DMS79 (cell line): ENCODE measurements at places on chromosomes 4 and X.

GRCh38 chr4:6772223-6772928 lies 10.2 kb upstream of the KIAA0232 start:
- no peak for DNase-seq

- no peak for DNase-seq
Observed at GRCh38 chrX:23003116-23003515, 3.4 kb downstream of the DDX53 start.

GRCh38 chr4:15479089-15479912 lies 9.6 kb downstream of the CC2D2A start:
- peak; percentile 63 for DNase-seq

DNA sequence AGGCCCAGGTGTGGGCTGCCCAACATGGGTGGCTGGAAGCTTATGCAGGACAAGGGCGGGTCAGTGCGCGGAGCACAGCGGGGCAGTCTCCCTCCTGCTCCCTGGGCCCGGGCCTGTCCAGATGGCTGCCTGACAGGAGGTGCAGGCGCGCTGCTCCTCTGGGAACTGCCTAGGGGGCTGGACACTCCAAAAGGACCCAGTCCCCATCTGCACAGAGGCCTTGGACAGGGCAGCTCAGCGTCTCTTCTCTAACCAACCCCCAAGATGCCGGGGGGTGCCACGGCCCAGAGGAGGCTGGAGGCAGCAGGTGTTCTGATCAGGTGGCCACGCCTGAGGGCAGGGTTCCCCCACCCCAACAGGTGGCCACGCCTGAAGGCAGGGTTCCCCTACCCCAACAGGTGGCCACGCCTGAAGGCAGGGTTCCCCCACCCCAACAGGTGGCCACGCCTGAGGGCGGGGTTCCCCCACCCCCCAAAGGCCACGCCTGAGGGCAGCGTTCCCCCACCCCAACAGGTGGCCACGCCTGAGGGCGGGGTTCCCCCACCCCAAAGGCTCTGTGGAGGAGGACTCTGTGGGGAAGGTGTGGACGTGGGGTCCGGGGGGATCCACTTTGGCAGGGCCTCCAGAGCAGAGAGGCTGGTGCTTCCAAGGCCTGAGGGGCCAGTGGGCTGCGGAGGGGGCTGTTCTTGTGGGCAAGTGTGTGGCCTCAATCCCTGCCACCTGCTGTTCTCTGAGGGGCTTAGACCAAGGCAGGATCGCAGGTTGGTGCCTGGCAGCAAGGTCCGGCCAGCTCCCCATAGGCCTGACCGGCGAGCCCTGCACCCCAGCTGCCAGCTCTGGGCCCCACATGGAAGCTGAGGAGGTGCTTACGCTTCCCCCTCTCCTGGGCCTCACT lies 36.1 kb downstream of the CPLX1 start:
- no peak for DNase-seq

GRCh38 chr4:76550966-76551780 lies 116.1 kb downstream of the SHROOM3 start:
- DNase-seq = no peak

DNA sequence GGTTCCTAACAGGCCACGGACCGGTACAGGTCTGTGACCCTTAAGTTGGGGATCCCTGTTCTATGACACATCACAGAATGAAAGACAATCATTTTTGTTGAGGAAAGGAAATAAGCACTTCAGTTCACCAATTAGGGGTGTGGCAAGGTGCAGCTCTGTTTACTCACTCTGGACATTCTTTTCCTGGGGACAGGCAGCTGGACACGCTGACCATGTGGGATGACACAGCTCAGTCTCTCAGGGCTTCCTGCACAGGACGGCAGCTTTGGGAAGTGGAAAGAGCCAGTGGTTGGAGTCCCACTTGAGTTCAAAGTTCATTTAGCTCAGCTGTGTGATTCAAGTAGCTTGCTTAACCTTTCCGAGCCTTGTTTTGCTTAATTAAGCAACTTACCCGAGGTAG lies 55.7 kb downstream of the NDNF start:
- DNase-seq = no peak

DNA sequence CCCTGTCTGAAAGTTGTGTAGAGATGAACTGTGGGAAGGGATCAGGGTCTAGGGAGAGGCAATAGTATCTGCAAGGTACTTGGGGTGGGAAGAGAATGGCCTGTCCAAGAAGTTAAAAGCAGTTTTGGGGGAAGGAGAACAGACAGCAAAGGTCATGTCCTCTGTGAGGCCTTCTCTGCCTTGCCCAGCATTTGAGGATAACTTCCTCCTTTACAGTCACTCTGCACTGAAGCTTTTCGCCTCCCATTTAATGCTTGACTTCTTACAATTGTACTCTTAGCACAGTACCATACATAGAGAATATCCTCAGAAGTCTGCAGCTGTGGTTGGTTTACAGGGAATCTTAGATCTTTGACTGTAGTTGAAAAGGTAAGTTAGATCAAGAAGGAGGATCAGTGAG lies 121.8 kb upstream of the AP1S2 start:
- no peak for DNase-seq

- no peak for DNase-seq
Observed at GRCh38 chrX:136747003-136747986, 33.4 kb downstream of the ARHGEF6 start.

- no peak for DNase-seq
Observed at GRCh38 chrX:129433461-129433860, 89.8 kb downstream of the SMARCA1 start.

- no peak for DNase-seq
Observed at GRCh38 chr4:154277172-154277571, 214.4 kb downstream of the DCHS2 start.

- DNase-seq = no peak
Observed at GRCh38 chr4:28357990-28358389, 1497.3 kb downstream of the STIM2 start.

DNA sequence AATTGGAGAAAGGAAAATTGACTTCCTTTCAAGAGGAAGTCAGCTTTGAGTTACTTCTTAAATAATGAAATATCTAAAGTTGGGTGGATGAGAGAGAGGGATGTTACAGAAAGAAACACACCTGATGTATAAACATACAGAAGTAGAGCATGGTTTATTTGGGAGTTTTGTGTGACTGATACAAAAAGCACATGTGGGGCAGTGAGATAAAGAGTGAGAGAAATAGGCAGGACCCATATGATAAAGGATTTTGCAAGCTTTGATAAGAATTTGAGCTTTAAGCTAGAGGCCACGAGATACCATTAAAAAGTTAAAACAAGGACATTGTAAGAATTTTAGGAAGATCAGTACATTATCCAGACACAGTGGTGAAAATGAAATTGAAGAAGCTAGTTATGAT lies 263.3 kb upstream of the GPRIN3 start:
- DNase-seq = no peak

GRCh38 chrX:102155806-102156179 lies at the start of gene BEX5:
TSS of gene BEX5 (minus strand) at chrX:102155977. CDS start at chrX:102154265, 1,712 bp downstream.
- peak; percentile 55 for DNase-seq

GRCh38 chr4:15953625-15954024 lies 9.3 kb downstream of the FGFBP2 start:
- DNase-seq = no peak

GRCh38 chr4:167031534-167032156 lies 202.6 kb downstream of the SPOCK3 start:
- DNase-seq = no peak

DNA sequence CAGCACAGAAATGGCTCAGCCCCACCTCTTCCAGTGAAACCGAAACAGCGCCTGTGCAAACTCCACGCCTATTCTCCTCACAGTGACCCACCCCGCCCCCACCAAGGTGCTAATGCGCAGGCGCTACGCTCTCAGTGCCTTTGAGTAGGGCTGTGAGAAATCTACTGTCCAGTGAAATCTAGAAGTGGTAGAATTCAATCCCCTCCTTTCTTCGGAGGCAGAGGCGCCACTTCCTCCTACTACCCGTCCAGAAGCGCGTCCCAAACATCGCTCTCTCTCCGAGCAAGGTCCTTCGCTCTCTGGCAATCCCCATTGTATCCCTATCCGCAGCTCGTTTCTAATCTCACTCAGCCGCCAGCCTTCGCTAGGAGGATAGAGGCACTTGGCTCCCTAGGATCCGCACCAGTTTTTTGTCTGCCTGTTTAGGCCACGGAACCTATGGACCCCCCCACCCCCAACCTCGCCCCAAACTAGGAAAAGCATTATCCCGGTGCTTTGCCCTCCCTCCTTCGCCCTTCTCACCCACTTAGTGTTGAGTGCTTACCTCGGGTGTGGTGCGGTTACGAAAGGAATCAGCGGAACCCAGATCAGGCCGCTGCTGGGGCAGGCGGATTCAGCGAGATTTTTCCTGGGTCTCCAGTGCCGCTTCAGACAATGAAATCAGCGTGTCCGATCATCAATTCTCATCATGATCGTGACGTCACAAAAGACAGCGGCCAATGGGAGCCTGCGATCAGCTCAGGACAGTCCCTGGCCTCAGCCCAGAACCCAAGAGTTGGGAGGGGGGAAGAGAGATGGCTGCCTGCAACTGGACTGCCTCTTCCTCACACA lies at the start of gene HDX:
Gene HDX (minus strand): TSS at position 656 of the 831 bp plus-strand sequence. CDS start 27,056 bp downstream, outside the sequence.
- peak; percentile 68 for DNase-seq

GRCh38 chrX:73561801-73562200 lies 1.2 kb upstream of the CHIC1 start:
- no peak for DNase-seq

DNA sequence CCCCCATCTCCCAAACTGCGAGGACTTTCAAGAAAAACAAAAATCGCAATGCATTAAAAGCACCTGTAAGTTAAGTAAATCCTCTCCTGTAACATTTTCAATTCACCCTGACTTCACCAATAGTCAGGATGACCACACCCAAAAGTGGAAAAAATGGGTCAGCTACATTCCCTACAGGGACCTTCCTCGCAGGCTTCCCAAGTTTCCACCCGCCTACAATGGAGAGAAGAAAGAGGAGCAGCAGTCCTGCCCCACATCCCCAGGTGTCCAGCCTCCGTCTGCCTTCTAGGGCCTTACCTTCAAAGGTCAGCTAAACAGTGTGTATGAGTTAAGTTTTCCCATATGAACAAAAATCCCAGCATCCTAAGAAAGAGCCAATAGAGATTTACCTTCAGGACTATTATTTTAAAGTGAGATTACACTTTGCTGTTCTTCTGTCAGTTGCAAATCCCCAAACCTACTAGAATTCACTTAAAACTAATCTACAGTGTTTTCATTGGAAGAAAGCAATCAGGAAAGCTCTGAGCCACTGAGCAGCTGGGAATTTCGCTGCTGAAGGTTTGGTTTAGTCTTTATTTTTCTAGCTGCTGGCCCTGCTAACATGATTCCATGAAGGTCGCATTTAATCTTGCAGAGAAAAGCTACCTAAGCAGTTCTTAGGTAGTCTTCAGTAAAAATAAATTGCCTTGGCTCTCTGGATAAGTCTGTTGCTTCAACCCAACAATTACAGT lies 12.5 kb downstream of the IRF2 start:
- no peak for DNase-seq

- DNase-seq = no peak
Observed at GRCh38 chrX:355329-356050, 31.2 kb downstream of the PPP2R3B start.

DNA sequence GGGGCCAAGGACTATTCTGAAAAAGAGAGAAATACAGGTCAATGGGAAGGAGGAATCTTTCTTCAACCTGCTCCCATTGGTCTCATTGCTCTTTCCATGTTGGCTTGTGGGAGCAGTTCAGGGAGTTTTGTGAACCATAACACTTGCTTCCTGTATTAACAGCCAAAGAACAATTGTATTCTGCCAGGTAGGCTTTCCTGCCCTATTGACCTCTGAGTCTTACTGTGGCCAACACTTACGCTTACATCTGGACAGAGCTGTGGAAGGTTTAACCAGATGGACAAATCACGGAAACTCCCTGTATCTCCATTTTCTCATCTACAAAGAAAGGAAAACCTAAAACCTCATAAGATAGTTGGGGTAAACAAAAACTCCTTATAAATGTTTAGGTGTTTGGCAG lies 30.7 kb downstream of the MID1IP1 start:
- no peak for DNase-seq

DNA sequence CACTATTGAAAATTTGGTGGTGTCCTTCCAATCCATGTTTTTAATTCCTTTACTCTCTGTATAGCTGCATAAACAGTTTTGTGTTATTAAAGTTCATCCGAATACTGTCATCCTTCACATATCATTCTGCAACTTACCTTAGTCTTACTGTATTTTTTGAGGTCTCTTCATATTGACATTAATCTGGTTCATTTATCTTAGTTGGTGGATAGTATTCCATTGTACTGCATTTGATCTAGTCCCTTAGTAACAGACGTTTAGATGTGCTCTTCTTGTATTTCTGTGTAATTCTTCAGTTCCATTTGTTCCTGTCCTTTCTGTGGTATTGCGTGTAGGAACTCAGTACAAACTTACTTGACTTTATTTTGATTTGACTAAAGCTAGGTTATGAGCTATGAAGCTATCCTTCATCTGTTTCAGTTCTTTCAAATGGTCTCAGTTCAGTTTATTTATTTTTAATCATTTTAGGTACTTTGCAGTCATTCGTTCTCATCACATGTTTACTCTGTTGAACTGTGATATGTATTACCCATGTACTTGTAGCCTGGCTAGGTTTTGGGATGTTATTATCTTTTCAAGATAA lies 41.3 kb downstream of the RAPGEF2 start:
- DNase-seq = no peak

GRCh38 chr4:95877636-95878035 lies 37.7 kb downstream of the PDHA2 start:
- no peak for DNase-seq

DNA sequence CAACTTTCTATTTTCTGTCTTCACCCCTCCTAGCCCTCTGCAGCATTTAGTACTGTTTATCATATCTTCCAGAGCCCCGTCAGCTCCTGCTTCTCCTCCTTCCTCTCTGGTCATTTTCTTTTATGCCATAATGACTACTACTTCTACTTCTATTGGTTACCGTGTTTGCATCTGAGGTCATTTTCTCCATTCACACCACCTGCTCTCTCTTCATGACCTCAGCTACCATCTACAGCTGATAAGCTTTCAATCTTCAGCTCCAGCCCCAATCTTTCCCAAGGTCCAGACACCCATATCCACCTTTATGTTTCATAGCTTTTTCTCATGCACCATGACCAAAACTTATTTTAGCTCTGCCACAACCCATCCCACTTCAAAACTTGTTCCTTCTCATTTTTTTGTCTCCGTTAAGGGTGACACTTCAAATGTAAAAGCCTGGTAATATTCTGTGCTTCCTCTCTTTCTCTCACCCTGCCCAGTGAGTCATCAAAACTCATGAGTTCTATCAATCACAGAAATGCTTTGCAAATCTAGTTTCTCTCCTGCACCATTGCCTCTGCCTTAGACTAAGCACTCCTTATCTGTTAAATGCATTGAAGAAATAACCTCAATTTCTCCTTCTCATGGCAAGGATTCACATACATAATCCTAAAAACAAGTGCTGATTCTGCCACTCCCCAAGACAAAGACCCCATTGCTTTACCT lies 71.3 kb upstream of the IQCM start:
- DNase-seq = no peak

- DNase-seq = no peak
Observed at GRCh38 chrX:34873500-34874225, 68.9 kb upstream of the FAM47B start.

GRCh38 chr4:20629186-20630106 lies 70.8 kb upstream of the PACRGL start:
- DNase-seq = no peak

- no peak for DNase-seq
Observed at GRCh38 chr4:29199485-29199884, 1520.7 kb upstream of the PCDH7 start.
